ENCODE measurements at places on chromosomes 13 and 19.

DNA sequence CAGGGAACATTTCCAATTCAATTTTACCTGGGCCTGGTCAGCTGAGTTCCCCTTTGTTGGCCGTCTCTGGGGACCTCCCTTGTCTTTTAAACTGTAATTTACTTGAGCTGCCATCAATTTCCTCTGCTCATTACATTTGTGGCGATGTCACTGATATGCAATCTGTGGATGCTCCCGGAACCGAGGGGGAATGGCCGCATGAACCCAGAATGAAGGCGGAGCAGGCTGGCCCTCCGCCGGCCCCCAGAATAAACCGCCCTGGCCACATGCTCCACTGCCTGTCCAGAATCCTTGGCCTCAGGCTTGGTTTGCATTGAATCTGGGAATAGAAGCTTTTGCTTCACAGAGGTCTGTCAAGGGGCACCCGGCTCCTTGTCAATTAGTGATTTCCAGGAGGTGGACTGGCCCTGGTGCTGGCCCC lies 276.8 kb downstream of the TEX29 start:
- no peak for DNase-seq

DNA sequence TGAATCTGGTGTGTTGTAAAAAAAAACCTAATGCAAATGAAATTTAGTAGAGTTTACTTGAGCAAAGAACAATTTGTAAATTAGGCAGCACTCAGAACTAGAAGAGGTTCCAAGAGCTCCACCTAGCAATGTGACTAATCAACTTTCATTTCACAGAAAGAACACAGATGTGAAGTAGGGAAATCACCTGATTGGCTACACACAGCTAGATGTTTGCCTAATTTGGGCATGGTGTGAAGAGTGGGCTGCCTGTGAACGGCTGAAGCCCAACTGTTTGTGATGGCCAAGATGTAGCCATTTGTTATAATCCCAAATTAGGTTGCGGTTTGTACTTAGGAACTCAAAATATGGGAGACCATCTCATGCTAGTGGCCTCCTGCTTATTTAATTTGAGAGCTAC lies 724.4 kb upstream of the SLITRK5 start:
- DNase-seq = no peak

DNA sequence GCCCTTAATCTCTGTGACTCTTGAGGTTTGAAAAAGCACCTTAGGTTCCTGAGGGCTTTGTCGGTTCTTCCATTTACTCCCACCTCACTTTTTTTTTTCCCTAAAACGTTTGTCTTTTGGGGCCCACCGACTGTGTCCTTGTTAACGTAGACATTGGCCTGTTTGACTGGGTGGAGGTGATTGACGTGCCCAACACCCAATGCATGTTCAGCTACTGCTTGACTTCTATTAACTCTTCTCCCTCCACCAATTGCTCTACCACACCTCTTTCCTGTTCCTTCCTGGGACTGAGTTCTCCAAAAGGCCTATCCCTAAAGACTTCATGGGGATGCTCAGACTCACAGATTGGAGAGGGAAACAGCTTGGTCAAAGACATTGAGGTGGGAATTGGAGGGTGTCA lies 17.3 kb downstream of the CKM start:
- DNase-seq = no peak

- no peak for DNase-seq
Measured at GRCh38 chr19:58118979-58119733, 21.1 kb upstream of the ZSCAN18 start.

Data from heart left ventricle (tissue), 16 donors.